Heart right ventricle (tissue), 16 donors: ENCODE measurements at places on chromosomes 11 and 22.

DNA sequence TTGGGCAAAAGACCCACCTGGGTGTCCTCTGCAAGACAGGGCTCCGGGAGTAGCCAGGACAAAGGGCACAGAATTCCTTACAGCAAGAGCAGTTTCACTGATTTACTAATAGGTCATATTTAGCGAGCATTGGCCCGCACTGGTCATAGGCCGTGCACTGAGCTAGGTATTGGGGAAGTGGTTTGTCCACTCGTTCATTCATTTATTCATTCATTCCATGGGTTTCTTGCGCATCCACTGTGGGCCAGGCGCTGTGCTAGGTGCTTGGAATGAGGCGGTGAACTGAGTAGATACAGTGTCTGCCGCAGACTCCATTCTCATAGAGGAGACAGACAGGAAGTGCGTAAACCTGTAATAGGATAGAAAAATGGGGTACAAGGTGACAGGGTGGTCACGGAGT is 13.2 kb upstream of the LINC01488 start:
- no peak for DNase-seq

DNA sequence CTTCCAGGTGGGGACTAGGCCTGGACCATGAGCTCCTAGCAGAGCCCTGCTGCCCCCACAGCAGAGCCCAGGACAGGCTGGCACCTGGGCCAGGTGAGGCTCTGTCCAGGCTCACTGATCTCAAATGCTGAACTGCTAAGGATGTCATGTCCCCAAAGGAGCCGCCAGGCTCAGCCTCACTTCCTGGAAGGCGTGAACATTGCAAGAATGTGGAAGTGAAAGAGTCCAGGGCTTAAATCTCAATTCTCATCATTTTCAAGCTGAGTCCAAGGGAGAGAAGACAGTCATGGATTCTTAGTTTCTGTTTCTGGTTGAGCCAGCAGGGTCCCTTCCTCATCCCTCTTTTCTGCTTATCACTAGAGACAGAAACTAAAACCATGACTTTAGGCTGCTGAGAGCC is 5.0 kb downstream of the ASCL2 start:
- no peak for DNase-seq

- DNase-seq: no peak
These were observed 15.8 kb upstream of the TXNRD2 start for GRCh38 chr22:19957445-19957844.

- DNase-seq: no peak
These were observed 964.9 kb upstream of the CCDC90B start for GRCh38 chr11:84250834-84251613.

DNA sequence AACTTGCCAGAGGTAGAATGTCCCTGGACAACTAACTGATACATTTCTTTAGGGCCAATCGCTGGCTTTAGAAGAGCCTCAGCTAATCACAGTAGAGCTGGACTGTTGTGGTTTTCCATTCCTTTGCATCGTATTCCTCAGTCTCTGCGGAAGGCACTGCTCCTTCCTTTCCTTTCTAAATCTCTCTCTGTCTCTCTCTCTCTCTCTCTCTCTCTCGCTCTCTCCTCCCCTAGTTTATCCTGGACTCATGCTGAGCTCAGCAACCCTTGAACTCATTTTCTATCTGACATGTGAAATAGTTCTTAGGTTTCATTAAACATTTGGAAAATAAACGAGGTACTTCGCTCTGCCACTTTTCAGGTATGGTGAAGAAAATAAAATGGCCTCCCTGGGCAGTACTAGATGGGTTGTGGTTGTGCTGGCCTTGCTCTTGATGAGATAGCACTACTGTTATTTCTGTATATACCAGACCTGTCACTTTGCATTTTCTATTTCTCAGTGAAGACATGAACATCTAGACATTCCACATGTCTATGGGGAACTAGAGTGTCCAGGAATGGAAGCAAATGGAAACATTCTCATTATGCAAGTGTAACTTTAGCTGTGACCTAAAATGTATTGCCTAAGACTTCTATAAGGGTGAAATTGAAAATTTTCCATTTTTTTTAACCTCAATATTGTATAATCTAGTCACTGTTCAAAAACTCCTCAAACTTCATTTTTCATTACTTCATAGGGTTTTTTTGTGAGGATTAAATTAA is 12.0 kb upstream of the SESN3 start:
- DNase-seq: no peak

DNA sequence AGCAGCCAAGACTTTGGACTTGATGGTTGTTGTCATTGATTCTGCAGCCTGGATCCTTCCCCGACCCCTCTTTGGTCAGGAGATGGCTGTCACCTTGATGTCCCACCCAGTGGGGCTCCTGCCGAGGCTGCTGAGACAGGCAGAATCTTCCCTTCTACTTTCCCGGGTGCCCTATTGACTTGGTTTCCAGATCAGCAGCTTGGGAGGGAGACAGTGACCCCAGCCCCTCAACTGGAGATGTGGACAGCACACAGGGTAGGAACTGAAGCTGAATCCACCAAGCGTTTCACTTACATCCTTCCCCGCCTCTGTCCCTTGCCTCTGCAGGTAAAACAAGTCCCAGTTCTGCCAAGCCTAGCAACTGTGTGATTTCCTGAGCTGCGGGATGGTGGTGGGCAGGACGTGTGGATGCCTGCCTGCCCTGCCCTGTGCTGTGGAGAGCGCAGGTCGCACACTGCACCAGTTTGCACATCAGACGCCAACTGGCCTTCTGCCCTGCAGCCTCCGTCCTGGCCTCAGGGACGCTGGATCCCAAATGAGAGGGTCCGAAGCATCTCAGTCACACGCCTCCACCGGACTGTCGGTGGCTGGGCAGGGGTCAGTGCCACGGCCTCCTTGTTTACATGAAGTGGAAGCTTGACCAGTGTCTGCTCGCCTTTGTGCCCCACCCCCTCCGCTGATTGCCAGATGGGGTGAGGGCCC is 34.6 kb downstream of the FAM83F start:
- no peak for DNase-seq

- peak; percentile 64 for DNase-seq
These were observed 553.7 kb downstream of the MN1 start for GRCh38 chr22:27247701-27248434.

DNA sequence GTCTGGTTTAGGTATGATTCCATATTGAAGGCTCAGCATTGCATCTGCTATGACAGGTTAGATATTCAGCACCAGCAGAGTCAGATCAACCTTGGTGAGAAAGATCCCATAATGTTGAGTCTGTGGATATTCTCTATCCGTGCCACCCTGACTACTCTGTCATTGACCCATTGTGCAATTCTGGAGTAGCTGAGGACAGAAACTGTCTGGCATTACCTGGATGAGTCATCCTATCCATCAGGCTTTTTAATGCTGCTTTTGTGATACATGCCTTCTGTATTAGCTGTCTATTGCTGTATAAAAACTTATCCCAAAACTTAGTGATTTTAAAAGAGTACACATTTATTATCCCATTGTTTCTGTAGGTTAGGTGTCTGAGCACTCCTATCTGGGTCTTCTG is 189.1 kb upstream of the FAT3 start:
- no peak for DNase-seq

DNA sequence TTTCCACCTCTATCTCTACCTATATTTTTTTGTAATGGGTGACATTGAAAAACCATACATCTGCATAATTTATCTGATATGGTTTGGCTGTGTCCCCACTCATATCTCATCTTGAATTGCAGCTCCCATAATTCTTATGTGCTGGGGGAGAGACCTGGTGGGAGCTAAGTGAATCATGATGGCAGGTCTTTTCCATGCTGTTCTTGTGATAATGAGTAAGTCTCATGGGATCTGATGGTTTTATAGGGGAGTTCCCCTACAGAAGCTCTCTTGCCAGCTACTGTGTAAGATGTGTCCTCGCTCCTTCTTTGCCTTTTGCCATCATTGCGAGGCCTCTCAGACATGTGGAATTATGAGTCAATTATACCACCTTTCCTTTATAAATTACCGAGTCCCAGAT is 551.0 kb upstream of the ANO5 start:
- no peak for DNase-seq

DNA sequence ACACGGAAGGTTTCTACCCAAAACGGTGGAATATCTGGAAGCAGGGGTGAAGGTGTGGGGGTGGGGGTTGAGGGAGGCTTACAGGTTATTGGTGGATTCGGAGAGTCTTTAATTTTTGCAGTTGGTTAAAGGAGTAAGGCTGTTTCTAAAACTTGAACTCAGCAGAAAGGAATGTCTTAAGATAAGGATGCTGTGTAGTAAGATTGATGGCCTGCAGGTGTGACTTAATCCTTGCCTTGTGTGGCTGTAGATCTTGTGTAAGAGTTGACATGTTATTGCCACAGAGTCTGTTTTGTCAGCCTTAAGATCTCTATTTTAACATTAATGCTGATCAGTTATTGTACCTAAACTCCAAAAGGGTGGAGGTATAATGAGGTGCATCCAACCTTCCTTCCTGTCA is 16.4 kb upstream of the OR6M1 start:
- DNase-seq: no peak

- no peak for DNase-seq
These were observed 38.1 kb downstream of the COA4 start for GRCh38 chr11:73838443-73839122.

- peak; percentile 73 for DNase-seq
These were observed 269.9 kb upstream of the SORL1-AS1 start for GRCh38 chr11:121722431-121723245.

GRCh38 chr22:23072077-23072910 is 2.0 kb downstream of the GNAZ start:
- no peak for DNase-seq

DNA sequence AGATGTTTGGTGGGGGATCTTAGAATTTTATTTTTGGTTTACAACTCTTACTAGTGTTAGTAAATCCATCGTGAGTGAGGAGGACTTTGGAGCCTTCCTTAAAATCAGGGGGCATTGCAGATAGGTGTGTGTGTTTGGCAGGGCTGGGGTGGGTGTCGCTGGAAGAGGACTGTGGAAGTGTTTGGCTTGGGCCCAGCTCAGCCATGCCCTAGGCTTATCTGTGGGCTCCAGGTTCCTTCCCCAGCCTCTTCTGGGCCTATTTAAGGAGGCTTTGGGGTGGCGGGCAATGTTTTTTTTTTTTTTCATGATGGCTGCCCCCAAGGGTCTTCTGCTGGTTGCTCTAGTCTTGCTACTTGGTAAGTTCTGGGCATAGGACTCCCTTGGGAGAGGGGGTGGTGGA is 22.1 kb downstream of the MTFP1 start:
- DNase-seq: no peak

DNA sequence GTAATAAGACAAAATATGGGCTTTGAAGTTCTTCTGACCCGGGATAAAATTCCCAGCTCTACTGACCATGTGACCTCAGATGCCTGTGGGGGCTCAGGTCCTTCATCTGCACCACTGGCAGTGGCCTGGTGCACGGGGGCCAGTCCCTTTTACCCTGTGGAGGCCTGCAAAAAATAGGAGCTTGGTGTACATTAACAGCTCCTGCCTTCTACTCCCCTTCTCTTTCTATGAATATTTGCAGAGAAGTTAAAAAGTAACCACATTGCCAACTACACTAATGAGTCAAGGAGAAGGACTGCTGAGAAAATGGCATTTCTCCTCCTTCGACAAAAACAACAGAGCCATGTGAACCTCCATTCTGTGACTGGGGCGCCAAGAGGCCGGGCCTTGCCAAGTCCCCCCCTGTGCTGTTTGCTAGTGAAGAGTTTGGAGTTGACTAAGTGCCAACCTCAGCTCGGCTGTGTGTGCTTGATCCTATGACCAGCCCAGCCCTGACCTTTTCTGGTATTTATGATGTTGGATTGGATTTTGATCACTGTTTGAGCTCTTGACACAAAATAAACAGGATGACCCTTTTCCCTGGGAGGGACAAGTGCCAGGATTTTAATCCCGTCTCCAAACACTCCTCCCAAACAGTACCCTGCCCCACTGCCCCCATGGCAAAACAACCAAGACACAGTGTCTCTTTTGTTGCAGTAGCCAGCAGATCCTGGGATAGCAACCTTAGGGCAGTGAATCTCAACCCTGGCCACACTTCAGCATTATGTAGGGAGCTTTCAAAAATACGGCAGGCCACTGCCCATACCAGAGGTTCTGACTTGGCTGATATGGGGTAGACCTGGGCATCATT is 380.1 kb downstream of the LARGE1 start:
- peak; percentile 49 for DNase-seq

- no peak for DNase-seq
These were observed 61.0 kb downstream of the NCAM1 start for GRCh38 chr11:113022262-113022661.

- no peak for DNase-seq
These were observed 6.0 kb downstream of the CFL1 start for GRCh38 chr11:65851811-65852507.

DNA sequence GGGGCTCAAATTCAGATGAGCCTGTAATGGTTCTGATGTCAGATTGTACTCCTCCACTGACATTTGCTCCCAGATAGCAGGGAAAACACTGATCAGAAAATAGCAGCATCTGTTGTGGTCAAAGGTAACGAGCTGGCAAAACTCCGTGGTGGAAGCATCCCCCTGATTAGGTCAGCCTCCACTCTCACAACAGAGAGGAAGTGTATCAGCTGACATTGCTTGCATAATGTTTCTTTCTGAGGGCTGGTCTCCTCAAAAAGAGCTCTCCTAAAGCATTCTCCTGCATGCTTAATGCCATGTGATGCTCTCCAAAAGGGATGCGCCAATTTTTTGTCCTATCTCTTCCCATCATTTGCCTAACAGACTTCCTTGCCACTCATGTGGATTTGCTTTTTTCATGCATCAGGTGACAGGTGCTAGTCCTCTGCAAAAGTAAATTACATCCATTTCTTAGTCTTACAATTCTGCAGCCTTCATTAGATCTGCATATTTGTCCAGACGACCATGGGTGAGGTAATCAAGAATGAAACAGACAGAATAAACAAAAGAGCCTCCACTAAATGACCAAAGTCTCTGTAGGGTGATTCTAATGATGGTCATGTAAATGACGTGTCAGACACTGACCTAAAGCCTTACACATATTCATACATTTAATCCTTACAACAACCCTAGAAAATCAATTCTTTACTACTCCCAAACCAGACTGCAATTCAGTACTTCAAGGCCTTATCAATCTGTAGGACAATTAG is 6.4 kb upstream of the TENM4 start:
- no peak for DNase-seq

GRCh38 chr11:108620958-108621772 is 27.6 kb upstream of the EXPH5 start:
- DNase-seq: no peak

GRCh38 chr11:17588166-17588565 is 41.1 kb downstream of the OTOG start:
- no peak for DNase-seq

DNA sequence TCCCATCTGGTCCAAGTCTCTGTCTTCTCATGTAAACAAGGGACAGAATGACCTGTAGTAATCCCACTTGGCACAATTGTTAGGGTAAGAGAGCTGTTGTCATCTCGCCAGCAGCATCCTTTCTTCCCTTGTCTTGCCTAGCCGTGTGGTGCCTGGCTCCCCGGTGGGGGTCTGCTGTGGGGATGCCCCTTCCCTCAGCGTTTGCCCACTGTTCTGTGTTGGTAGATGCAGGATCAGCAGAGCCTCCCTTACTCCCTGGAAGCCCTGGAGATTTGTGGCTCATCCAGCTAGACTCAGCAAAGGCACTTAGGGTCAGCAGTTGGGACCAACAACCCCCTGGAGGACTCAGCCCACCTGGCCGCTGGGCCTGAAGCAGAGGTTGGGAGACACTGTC is 13.0 kb downstream of the ACO2 start:
- no peak for DNase-seq

GRCh38 chr11:57155838-57156607 is 25.7 kb upstream of the LRRC55 start:
- no peak for DNase-seq
